ENCODE measurements at places on chromosomes 4 and X.

DNA sequence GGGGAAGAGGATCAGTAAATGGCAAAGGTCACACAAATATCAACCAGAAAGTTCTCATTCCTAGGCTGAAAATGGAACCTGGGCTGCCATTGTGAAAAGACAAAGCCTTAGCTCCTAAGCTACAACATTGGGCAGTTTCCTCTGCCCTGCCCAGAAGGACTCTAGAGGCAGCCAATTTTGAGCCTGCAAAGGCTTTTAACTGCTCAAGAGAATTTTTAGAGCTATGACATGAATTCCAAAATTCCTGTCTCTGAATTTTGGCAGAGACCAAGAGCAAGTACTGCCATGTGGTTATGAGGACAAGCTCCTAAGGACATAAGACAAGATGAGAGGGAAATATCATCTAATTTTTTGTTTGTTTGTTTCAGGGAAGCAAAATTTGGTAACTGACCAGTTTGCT lies 29.6 kb upstream of the IGFBP7 start:
- no peak for DNase-seq

DNA sequence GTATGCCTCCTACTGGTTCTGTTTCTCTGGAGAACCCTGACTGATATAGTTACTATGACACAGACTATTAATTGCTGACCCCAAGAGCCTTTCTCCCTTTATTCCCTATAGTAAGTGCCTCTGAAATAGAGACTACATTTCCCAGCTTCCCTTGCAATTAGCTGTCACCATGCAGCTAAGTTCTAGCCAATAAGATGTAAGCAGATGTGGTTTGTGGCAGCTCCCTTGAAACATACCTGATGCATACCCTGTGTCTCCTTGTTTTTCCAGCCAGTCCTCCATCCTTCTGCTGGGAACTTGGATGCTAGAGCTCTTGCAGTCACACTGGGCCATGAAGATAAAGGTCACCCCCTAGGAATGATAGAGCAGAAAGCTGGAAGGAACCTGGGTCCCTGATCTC lies 9.7 kb upstream of the TMEM165 start:
- peak; percentile 36 for DNase-seq

DNA sequence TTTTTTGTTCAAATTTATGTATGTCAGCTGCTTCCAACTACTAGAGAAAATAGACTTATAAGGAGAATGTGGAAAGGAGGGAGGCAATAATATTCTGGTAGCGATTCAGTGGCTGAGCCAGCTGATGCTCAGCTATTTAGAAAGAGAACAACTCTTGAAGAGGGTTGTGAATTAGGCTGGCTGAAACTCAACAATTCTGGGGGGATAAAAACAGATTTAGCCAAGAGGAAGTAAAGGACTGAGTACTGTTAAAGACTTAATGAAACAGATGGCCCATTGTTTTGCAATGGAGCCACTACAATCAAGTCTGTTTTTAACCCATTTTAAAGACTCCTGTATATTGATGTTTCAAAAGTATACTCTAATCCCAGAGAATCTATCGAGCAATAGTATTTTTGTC lies 1058.9 kb downstream of the C4orf33 start:
- DNase-seq, result no peak

DNA sequence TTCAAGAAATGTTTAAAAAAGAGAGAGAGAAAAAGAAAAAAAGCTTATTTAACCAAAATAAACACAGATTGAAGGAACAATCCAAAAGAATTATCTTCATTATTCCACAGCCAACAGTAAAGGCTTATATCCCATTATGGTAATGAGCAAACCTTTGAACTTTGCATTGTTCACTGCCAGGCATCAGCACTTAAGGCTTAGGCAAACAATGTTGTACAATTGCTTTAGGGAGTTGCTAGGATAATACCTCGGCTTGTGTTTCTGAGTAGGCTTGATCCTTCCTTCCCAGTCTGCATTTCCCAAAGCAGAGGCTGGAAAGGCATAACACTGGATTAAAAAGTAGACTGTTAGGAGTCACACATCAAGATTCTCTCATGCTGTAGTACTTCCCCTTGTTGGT lies 352.7 kb upstream of the IGFBP7 start:
- no peak for DNase-seq

GRCh38 chrX:81120258-81120935 lies 81.3 kb downstream of the HMGN5 start:
- no peak for DNase-seq

DNA sequence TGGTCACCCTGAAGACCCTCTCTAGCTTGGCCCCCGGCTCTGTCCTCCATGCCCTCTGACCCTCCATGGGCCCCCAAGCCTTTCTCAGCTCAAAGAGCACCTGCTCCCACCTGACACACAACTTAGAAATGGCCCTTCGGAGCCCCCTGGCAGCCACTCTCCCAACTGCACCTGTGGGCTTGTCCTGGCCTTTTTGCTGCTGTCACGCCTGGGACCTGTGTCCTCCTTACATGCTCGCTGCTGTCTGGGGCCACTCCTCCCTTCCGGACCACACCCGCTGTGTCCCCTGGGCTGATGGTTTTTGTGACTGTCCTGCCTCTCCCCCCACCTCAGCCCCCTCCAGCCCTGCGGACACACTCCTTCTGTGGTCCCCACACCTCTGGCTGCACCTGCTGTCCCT lies 106.2 kb upstream of the AFAP1 start:
- DNase-seq, result no peak

- no peak for DNase-seq
These were observed 1.8 kb downstream of the PNMA5 start for GRCh38 chrX:152992115-152992514.

DNA sequence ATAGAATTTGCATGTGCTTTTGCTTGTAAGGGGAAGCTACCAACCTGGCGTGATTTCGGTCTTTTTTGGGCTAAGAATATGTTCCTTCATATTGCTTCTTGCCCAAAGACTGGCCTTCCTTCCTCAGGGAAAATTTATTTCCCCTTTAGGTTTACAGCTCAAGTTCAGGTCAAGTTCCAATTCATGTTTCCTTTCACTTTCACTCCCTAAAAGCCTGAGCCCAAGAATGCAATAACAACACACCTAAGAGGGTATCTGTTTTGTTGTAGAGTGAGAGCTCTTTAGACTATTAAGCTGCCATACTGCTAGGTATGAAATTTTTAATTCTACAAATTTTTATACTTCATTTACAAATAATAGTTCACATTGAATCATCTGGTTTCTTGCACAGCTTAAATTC lies 299.6 kb downstream of the TLL1 start:
- DNase-seq, result no peak

DNA sequence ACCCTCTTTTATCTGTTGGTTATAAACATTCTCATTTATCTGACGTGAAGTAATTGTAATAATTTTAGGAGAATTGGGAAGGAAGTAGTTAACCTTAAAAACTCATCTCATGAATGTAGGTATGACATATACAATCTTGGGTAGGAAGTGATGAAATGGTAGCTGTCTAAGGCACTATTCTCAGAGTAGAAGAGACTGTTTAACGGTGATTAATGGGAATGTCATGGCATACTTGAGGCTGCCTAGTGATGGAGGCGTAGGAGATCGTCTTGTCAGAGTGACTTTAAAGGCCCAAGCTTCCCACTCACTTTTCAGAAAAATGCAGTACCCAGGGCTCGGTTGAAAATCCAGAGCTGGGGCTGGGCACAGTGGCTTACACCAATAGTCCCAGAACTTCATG lies 19.4 kb upstream of the AGA start:
- DNase-seq, result no peak

GRCh38 chrX:88991583-88992132 lies 244.6 kb downstream of the CPXCR1 start:
- no peak for DNase-seq

- DNase-seq, result no peak
These were observed 275.4 kb downstream of the ARHGAP10 start for GRCh38 chr4:148007314-148007760.

GRCh38 chr4:37968747-37969146 lies 8.5 kb downstream of the PTTG2 start:
- DNase-seq, result no peak

GRCh38 chr4:154807042-154807630 lies 26.1 kb downstream of the RBM46 start:
- DNase-seq, result peak; percentile 6

- no peak for DNase-seq
These were observed 65.8 kb downstream of the ARHGEF6 start for GRCh38 chrX:136714626-136715599.

DNA sequence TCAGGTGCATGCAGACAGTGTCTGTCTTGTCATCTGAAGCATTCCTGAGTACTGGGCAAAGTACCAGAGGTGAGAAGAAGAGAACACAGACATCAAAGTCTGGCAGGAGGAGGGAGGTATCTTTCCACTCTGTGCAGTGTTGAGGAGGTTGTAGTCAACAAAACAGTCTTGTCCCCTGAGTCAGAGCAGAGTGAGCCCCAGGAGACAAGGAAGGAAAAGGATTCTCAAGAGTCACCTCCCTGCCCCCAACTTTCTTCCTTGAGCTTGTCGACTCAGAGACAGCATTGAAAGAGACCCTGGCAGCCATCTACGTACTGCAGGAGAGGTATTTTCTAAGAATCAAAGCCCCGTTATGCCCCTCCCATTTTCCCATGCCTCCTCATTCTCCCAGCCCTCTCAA lies 4.4 kb upstream of the SRPX start:
- DNase-seq, result no peak

- no peak for DNase-seq
These were observed 72.3 kb downstream of the PRKG2 start for GRCh38 chr4:81142744-81143143.

DNA sequence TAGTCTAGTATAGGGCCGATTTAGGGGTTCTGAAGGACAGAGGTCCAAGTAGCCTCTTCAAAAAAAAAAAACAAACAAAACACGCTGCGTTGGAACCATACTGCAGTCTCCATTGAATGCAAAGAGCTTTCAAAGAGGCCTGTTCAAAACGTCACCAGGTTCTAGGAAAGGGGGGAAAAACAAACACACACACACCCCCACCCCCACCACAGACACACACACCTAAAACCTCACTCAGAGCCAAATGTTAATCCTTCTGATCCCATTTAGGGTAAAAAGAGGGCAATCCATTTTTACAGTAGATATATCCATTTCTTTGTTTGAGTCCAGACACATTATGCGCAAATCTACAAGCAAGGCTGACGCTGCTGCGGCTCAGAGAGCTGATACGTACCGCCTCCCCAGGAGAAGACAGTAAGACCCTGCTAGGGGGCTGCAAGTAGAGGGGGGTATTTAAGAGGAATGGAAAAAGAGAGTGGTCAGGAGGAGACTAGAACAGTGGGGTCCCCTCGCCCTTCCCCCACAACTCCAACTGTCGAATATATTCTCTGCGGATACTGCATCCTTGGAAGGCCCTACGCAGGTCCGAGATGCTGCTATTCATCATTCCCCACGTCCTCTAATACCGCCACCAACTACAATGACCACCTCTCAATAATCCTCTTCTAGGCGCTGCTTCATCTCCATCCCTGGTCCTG lies 1.3 kb downstream of the NKRF start:
- peak; percentile 31 for DNase-seq

Data from CD4-positive, alpha-beta T cell treated with Interleukin-17A for 1 hour (primary cell).